ENCODE measurements at places on chromosomes 2 and 18.

DNA sequence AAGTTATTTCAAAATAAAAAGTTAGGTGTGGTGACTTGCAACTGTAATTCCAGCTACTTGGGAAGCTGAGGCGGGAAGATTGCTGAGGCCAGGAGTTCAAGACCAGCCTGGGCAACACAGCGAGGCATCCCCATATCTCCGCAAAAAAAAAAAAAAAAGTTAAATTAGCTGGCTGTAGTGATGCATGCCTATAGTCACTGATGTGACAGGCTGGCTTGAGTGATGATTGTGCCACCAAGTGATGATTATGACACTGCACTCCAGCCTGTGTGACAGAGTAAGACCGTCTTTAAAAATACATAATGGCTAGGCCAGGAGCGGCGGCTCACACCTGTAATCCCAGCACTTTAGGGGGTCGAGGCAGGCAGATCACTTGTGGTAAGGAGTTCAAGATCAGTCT lies 11.5 kb downstream of the SMPD4 start:
- DNase-seq: no peak

- no peak for DNase-seq
Observed at GRCh38 chr2:218009765-218010139, 7.0 kb upstream of the TNS1 start.

- DNase-seq: no peak
Observed at GRCh38 chr2:11567631-11568031, 33.8 kb downstream of the GREB1 start.

DNA sequence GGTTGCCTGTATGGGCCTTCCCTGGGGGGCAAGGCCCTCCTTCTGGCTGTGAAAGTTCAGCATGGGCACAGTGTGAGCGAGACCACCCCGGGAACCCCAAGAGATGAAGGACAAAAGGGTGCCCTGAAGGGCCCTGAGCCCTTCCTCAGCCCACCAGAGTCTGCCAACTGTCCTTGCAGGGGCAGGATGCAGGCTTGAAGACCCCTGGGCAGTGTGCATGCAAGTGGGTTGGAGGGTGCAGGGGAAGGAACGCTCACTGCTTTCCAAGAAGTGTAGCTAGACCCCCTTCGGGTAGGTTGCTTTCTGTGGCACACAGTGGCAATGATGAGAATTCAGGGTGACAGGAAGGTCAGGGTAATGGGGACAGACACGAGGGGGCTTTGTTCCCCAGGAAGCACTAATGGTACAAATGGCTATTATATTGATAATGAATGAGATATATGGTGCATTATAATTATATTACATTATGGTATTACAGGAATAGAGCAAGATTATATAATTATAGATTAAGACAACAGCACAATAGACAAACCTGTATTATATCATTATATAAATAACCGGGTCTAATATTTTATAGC lies 228.7 kb downstream of the ATAD2B start:
- no peak for DNase-seq

GRCh38 chr2:234565842-234566619 lies 69.2 kb upstream of the ARL4C start:
- DNase-seq: no peak

All from NCI-H2107 (cell line).